ENCODE measurements at places on chromosomes 4 and X.

DNA sequence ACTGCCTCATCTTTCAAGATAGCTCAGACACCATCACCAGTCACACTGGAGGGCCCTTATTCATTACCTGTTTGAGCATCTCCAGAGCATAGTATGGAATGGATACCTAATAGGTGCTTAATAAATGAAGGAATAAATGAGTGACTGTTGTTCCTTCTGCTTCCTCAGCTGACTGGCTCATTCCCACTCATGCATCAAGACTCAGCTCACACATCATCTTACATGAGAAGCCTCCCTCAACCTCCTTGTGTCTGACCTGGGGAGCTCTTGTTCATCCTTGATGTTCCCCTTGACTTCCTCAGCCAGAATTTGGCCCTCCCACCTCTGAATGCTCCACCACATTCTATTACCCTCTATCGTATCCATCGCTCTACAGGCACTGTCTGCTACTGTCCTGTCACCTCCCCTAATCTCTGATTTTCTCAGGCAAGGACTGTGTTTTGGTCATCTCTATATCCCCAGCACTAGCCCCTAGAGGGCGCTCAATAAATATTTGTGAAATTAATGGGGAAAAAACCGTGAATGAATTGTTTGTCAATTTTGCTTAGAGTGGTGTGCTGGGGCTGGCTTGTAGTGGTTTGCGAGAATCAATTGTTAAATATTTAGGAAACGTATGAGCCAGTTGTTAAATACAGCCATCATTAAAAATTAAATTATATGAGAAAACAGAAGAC lies 88.3 kb downstream of the NHSL2 start:
- no peak for DNase-seq

DNA sequence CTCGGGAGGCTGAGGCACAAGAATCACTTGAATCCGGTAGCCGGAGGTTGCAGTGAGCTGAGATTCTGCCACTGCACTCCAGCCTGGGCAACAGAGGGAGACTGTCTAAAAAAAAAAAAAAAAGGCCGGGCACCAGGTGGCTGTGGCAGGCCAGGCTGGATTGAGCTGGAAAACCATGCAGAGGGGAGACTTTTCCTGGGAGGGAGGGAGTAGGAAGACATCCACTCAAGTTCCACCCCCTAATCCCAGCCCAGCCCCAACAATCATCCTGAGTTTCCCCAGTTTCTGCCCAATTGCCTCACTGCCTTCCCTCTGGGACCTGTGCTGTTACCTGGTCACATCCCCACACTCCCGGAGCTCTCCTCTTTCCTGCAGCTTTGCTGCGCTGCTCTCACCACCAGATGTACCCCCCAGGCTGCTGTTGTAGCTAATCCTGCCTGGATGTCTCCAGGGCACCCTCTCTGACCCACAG lies 9.0 kb upstream of the TSPYL2 start:
- DNase-seq = no peak

DNA sequence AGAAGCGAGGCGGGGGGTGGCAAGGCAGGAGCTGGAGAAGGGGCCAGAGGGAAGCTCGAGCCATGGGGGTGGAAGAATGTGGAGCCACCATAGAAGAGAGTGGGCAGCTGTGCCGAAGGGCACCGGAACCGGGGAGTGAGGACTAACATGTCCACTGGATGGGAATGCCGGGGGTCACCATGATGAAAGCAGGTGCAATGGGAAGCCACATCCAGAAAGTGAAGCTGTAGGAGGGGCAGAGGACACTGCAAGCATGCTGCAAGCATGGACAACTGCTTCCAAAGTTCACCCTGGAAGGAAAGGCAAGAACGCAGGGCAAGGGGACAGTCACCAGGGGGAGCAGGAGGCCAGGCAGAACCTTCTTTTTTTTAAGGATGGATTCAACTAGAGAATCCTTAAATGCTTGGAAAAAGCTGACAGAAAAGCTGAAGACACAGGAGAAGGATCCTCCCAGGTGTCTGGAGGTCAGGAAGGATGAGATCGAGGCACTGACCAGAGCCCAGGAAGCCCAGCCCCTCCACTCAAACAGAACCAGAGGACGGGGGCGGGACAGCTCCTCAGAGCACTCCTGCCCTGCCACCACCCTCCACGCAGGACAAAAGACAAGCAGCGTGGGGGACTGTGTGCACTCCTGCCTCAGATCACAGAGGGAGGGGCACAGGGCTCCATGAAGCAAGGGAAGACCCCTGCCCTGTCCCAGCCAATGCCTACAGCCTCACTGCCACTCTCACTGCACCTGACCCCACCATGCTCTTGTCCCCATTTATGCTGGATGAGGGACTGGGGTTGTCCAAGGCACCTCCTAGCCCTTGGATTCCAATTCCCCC lies 169.2 kb downstream of the AFAP1 start:
- no peak for DNase-seq

DNA sequence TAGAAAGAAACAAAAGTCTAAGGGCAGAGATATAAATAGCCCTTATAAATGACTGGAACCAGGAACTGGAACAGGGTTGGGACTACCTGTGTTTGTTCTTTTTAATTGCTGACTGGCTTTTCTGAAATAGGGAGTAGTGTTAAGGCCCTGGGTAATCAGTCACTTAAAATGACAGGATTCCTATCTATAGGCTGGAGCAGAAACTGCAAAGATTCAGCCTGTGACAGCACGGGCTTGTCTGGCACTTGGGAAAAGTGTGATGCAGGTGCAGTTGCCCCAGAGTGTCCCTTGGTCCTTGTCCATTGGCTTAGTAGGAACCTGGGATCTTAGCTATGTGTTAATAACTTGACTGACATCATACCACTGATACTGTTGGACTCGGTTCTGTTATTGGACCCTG lies 14.7 kb upstream of the PLAC8 start:
- DNase-seq = no peak

DNA sequence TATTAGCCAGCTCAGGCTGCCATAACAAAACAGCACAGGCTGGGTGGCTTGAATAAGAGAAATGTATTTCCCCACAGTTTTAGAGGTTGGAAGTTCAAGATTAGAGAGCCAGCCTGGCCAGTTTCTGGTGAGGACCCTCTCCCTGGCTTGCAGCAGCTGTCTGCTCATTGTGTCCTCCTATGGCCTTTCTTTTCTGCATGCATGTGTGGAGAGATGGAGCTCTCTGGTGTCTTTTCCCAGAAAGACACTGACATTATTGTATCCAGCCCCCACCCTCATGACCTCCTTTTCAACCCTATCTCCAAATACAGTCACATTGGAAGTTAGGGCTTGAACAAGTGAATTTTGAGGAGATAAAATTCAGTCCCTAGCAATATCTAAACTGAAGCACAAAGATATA lies 263.8 kb upstream of the PABPC4L start:
- no peak for DNase-seq

GRCh38 chrX:25143596-25143995 lies 127.8 kb upstream of the ARX start:
- DNase-seq = no peak

DNA sequence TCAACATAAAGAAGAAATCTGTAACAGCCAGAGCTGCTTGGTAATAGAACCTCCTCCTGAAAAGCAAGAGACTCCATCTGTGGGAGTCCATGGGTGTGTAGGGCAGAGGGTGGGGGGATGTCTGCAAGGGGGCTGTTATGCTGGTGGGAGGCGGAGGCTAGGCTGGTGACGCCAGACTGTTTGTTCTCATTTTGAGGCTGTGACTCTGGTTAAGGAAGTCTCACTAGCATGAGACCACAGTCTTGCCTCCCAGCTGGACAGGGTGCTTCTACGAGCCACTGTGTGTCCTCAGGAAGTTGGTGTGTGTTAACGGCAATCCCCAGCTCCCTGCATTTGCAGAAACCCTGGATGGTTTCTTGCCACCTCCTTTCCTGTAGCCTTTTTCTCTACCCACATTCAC lies 79.8 kb downstream of the NSUN7 start:
- no peak for DNase-seq
